Kidney glomerular epithelial cell (primary cell): ENCODE measurements at places on chromosomes 6 and 20.

DNA sequence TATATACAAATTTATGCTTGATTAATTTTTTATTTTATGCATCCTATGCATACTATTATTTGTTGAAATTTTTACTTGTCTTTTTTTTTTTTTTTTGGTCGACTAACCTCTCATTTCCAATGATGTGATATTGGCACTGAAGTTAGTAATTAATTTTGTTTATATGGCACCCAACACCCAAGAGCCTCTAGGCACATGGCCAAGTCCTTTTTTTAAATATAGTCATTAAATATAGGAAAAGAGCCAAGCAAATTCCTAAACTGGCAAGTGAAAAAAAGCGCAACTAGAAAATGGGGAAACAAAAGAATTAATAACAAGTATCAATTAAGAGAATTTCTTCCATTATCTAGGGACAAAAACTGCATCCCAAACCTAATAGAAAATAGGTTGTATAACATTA lies 85.5 kb upstream of the HS3ST5 start:
- no peak for DNase-seq

- no peak for DNase-seq
These were observed 317.2 kb upstream of the ID4 start for GRCh38 chr6:19519941-19520340.

GRCh38 chr20:51500311-51500710 lies 42.2 kb downstream of the NFATC2 start:
- peak; percentile 0 for DNase-seq

DNA sequence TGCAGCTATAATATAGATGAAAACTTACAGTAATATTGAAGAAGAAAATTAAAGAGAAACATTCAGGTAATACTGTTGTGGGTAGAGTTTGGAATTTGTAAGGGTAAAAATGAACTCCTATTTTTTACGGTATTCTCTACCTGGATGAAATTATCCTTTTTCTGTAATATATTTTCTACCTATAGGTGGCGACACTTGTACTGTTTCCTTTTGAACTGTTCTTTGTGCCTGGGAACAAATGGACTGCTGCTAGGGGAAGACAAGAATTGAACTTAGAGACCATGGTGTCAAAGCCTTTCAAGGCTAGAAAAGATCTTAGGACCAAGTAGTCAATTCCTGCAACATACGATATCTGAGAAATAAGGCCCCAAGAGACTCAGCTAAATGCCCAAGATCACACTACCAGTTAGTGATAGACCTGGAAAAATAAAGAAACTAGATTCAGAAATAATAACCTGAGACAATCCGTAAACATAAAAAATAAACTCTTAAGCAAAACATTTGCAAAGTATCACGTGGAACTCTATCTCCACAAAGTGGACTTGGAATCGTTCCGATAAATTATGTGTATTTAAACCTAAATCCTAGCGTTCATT lies 383.8 kb downstream of the TFAP2A start:
- peak; percentile 12 for DNase-seq

DNA sequence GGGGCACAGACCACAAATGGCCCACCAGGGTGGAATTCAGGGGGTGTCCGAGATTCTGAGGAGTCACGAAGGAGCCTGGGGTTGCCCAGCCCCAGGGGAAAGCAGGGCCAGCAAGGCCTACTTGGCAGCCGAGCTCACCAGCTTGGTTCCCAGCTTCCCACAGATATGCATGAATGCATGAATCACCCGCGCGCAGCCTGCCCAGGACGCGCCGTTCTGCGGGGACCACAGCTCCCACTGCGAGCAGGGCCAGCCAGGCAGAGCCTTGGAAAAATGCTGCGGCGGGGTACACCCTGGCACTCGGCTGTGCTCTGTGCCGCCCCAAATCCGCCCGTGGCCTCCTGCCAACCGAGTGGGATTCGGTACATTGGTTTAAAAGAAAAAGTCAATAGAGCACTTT lies 211.0 kb downstream of the NFATC2 start:
- no peak for DNase-seq

DNA sequence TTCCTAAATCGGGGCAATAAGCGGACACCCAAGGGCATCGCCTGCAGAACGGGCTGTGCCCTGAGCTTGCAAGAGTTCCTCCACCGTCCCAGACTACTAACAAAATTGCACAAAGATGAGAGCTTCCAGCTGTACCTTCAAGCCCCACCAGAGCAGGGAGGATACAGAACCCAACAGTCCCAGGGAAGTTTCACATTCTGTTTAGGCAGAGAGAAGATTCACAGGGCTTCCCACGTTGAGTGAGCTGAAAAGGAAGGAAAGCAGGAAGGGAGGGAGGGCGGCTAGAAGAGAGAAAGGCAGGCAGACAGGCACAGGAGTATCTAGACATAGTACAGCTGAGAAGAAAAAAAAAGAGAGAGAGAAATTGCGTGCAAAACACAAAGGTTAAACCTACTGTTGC lies 112.6 kb upstream of the AFDN start:
- DNase-seq = no peak

DNA sequence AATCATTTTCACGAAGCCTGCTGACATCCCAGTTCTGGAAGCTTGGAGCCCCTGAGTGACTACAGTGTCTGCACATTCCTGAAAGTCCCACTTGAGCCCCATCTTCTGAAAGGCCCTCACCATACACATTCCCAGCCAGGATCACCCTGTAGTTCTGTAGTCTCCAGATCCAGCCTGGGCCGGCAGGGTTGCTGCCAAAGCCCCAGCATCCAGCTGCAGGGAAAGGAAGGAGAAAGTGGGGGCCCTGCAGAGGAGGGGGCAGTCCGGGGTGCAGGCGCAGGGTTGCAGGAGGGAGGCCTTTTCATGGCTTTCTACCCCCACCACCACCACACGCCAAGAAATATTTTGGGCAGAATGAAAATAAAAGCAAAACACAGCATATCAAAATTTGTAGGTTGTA lies 26.0 kb downstream of the MDFI start:
- no peak for DNase-seq

DNA sequence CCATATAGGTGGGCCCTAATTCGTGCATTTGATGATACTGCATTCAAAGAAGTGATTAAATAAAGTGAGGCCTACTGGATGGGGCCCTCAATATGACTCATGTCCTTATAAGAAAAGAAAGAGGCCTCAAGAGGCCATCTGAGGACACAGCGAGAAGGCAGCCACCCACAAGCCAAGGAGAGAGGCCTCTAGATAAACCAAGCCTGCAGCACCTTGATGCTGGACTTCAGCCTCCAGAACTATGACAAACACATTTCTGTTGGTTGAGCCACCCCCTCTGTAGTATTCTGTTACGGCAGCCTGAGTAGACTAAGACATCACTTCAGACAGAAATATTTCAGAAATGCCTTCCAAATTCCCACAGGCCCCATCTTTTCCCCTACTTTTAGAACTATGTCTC lies 82.5 kb upstream of the PLEKHG1 start:
- no peak for DNase-seq

GRCh38 chr6:169454204-169454871 lies 200.7 kb upstream of the THBS2 start:
- peak; percentile 28 for DNase-seq

GRCh38 chr6:124027392-124027791 lies 223.7 kb downstream of the NKAIN2 start:
- no peak for DNase-seq

DNA sequence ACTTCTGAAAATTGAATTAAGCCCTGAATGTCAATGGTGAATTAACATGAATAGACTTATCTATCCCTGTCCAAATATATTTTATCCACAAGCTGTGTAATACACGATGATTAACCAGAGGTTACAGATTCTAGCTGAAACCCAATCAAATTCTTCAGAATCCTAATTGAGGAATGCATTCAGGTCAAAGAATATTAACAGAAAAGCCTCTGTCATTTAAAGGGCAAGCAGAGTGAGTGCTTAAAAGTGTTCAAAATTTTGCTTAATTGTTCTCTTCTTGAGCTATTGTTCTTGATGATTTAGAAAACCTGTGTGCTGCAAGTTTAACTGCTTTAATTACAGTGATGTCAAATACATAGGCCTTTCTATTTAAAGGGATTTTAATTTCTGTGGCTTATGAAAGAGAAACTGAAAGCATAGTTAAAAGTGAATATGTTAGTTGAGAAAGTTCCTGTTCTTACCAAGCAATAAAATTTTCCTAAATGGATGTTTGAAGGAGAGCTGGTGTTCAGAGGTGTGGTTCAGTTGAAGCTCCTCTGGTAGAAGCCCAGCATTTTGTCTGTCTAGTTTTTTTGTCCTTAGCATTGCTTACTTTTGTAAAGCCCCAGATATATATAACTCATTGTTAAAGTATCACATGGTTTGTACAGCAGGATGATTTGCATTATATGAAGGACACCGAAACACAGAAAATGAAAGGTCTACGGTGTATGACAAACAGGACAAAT lies 466.3 kb upstream of the PLCB4 start:
- peak; percentile 14 for DNase-seq

DNA sequence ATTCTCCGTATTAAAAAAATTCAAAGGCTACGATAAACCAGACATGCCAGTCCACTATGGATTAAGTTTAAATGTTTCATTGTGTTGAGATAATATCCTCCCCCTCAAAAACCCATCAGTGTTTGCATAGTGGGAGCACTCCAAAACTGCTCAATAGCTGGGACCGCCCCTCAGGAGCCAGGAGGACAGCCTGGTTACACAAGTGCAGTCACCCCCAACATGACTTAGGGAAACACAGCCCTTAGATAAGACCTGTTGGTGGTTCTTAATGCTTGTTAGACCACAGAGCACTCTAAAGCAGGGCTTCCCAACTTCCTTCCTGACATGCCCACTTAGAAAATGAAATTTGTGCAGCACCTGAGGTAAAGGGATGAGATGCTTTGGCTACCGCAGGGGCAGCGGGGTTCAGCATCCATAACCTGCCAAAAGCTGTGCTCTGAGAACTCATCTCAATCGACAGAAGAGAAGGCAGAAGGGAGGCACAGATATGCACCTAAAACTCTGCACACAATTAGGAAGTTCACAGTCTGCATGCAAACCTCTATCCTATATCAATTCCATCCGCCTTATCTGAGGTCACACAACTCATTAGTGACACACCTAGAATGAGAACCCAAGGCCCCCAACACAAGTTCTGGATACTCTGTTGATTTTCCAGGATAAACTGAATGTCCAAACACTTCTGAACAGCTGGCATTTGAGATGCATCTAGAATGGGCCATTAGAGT lies 74.3 kb downstream of the RALGAPA2 start:
- DNase-seq = no peak

DNA sequence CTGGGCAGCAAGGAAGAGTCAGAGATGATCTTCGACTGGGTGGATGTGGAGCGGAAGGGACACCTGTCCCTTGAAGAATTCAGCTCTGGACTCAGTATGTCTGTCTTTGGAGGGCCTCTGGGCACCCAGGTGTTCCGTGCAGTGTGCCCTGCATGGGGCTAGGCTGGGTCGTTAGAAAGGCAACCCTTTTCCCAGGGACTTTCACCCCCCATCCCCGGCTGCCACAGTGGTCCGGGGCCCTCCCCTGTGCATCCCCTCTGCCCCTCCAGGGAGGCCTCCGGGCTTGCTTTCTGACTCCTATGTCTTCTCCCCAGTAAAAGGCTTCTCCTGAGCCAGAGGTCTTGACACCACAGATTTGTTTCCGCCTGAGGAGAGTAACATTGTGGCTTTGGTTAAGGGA lies 16.2 kb downstream of the RAB44 start:
- DNase-seq = no peak

- peak; percentile 38 for DNase-seq
These were observed 170.2 kb downstream of the PREX1 start for GRCh38 chr20:48657426-48658197.

DNA sequence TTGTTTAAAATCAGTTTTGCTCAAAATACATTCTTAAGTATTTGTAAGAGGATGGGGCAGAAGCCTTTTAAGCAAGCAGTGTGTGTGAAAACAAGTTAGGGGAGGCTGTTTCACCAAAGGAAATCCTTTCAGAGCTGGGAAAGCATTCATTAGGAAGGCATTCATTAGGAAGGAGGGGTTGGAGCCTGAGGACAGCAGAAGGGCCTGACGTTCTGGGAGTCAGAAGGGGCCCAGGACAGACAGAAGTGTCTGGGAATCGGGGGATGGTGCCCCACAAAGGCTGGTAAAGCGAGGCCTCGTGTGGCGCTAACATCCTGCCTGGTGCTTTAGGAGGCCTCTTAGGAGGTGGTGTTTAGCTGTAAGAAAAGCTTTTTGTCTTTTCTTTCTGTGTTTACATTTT lies 80.6 kb upstream of the NXT1 start:
- DNase-seq = no peak

DNA sequence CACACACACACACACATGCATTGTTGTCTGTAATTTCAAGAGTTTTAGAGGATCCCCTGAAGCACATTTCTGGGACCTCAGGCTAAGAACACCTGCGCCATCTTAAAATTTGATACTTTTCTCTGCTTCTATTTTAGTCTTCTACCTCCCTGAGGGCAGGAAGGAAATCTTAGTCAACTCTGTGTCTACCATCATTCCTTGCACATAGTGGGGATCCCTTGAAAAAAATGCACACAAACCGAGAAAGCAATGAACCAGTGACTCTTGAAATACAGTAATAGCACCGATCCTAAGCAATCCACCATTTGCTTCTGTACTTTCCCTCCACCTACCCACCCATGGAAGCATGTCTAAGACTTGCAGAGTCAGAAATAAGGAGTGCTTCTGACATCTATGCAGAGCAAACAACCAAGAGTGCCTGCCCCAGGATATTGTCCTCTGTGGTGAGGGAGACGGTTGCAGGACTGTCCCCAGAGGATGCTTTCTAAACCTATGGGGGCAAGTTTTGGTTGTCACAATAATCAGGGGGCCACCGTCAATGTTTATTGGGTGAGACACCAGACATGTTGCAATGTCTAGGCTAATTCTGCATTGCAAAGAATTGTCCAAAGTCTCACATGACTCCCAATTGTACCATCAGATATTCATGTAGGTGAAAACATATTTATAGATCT lies 208.0 kb upstream of the TAB2 start:
- no peak for DNase-seq

- no peak for DNase-seq
These were observed 140.3 kb downstream of the COL12A1 start for GRCh38 chr6:75065523-75065922.

DNA sequence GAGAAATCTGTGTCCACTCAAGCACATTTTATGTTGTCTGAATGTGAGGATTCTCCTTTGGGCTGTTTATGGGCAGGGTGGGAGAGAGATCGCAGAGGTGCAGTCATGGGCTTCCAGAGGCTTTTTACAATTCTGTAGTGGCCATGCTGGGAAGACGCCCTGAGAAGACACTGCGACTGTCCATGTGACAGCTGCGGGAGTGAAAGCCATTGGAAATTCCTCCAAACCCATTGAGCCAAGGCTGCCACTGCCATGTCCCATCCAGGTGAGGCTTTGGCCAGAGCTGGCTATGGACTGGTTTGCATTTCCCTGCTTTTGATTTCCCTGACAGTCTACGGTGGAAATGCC lies 216.9 kb upstream of the ECI2 start:
- no peak for DNase-seq

GRCh38 chr6:130937942-130938604 lies 110.9 kb downstream of the SMLR1 start:
- DNase-seq = no peak

- peak; percentile 84 for DNase-seq
These were observed 102.1 kb downstream of the CEBPB start for GRCh38 chr20:50292591-50293283.
